Activated CD8-positive, alpha-beta memory T cell treated with anti-CD3 and anti-CD28 coated beads, Interleukin-2, amount 50 U/mL, for 48 hours (primary cell): ENCODE measurements at places on chromosomes 3 and 15.

GRCh38 chr3:171458071-171458863 lies 1.9 kb downstream of the TNIK start:
- peak; percentile 65 for DNase-seq

- DNase-seq, result no peak
Measured at GRCh38 chr3:37905987-37906674, 44.5 kb downstream of the CTDSPL start.

GRCh38 chr15:26378304-26378703 lies 394.6 kb downstream of the GABRB3 start:
- DNase-seq, result no peak

- DNase-seq, result no peak
Measured at GRCh38 chr15:86538141-86538540, 458.5 kb downstream of the AGBL1 start.
